ENCODE measurements at places on chromosomes 6 and 20. TPM values are rescaled to one million over a fixed set of nuclear protein-coding genes. Genes with fewer than 3 reads are reported as not detected.

The BLOC1S5 gene
- 36.9 TPM for polyA plus RNA-seq

The THBD gene
- polyA plus RNA-seq: not detected

The TGM3 gene
- not detected for polyA plus RNA-seq

The VSX1 gene
- polyA plus RNA-seq: not detected

The KAT14 gene
- polyA plus RNA-seq: 23.2 TPM

The C20orf141 gene
- not detected for polyA plus RNA-seq

All from naive B cell (primary cell).